Activated T-cell treated with anti-CD3 and anti-CD28 coated beads, Interleukin-2, amount 50 U/mL, for 72 hours (primary cell): ENCODE measurements at places on chromosomes 1 and 21. TPM values are rescaled to one million over a fixed set of nuclear protein-coding genes. Genes with fewer than 3 reads are reported as not detected.
A peak's percentile ranks its signal among the peaks of the same experiment; 100 is the strongest.

DNA sequence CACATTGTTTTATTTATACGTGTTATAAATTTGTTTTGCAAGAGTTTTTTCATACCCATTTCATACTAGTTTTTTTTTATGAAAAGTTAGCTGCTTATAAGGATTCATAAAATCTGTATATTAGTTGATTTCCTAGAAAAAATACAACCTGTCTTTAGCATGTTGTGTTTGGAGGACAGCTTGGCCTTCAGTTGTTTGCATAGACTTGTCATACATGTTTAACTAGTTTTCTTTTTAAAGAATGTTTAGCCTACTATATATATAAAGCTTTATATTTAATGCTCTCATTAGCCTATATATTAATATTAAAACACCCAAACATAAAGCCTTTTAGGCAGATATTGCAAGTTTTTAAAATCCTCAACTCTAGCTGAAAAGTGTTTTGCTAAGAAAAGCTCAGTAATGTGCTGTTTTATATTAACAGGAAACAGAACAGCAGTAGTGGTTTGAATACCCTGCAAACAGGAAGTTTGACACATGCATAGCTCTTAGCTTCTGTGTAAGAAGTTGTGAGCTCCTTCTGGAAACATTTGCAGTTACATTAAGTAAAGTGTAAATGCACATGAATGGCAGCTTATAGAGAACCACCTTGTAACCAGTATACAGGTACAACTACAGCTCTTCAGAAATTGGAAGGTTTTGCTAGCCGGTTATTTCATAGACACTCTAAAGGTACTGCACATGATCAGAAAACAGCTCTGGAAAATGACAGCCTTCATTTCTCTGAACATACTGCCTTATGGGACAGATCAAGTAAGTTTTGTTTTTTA is at the start of gene PRKACB:
Gene PRKACB (plus strand): TSS at position 476 of the 770 bp plus-strand sequence. CDS start 91 bp downstream, at position 567.
- H3K27me3 ChIP-seq, result no peaks in the 10 kb centered on the region
- DNase-seq, result no peak
- no peaks in the 10 kb centered on the region for H3K36me3 ChIP-seq
- peak within 1 kb of the TSS; percentile 88 for H3K4me3 ChIP-seq
- peak within 1 kb of the TSS; percentile 99 for H3K27ac ChIP-seq

RNF186 gene
- not detected for total RNA-seq

GRCh38 chr21:41739936-41740335 is 26.9 kb downstream of the RIPK4 start:
- no peaks in the 10 kb centered on the region for H3K4me1 ChIP-seq
- H3K4me3 ChIP-seq, result no peak overlapping the region
- no peak overlapping the region for H3K27ac ChIP-seq

DNA sequence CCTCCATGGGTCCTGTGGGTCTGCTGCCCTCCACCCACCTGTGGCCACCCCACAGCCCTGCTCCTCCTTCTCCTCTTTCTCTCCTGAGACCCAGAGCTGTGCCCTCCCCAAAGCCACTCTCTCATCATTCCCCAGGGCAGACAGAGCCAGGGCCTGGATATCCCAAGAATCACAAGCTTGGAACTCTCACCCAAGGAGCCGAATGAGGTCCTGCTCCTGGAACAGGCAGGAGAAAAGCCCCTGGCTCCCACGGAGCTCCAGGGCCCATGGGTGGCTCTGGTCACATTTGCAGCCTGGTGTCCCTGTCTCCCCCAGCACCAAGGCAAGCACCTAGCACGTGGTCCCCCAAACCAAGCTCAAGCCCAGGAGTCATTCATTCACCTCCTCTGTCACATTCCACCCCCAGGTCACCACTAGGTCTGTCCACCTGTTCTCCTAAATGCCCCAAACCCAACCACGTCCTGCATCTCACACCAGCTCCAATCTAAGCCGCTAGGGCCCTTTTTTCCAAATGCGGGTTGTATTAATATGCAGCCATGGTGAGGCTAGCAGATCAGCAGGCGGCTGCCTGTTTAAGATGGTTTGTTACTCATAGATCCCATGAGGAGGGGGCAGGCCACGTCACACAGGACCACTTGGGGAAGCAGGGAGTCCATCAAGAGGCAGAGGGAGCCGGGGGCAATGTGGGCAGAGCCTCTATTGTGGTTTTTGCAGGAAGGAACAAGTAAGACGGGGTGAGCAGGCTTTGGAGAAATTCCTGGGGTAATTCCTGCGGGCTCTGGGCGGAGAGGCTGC is 215.5 kb upstream of the VAMP3 start:
- no peak for DNase-seq
- no peaks in the 10 kb centered on the region for H3K36me3 ChIP-seq
- H3K4me3 ChIP-seq, result no peak overlapping the region
- no peak overlapping the region for H3K27ac ChIP-seq
- peaks cover 25% of the 10 kb centered on the region for H3K4me1 ChIP-seq

DNA sequence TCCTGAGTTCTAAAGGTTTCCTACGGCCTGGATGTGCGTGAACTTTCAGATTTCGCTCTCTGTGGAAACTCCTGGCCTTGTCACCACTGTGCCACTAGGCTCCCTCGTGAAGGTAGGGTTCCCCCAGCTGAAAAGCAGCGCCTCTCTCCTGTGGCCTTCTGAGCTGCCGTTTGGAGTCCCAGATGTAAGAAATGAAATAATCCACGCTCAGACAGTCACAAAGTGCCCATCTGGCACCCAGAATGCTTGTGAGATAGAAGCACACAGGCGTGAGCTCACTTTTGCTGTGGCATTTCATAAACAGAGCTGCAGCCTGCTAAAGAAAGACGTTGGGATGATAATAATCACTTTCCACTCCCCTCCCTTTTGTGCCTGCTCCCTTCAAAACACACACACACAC is 65.8 kb downstream of the LMO4 start:
- H3K4me3 ChIP-seq, result no peak overlapping the region
- no peak for DNase-seq
- H3K27me3 ChIP-seq, result peaks cover 9% of the 10 kb centered on the region
- H3K36me3 ChIP-seq, result no peaks in the 10 kb centered on the region
- no peaks in the 10 kb centered on the region for H3K4me1 ChIP-seq
